Upper lobe of right lung (tissue), 1 donor: ENCODE measurements at places on chromosomes 5 and 9. TPM values are rescaled to one million over a fixed set of nuclear protein-coding genes. Genes with fewer than 3 reads are reported as not detected.

- peaks cover 21% of the 10 kb centered on the region for H3K36me3 ChIP-seq
- no peaks in the 10 kb centered on the region for H3K27me3 ChIP-seq
- DNase-seq, result no peak
- no peaks in the 10 kb centered on the region for H3K4me1 ChIP-seq
- no peak overlapping the region for H3K4me3 ChIP-seq
These were observed 30.7 kb downstream of the INVS start for GRCh38 chr9:100129772-100130171.

SPRY4 gene
- 89.8 TPM for total RNA-seq

- no peak overlapping the region for H3K4me3 ChIP-seq
- H3K4me1 ChIP-seq, result peaks cover 5% of the 10 kb centered on the region
- H3K36me3 ChIP-seq, result no peaks in the 10 kb centered on the region
- peak overlapping the region; percentile 28 for H3K27ac ChIP-seq
- no peaks in the 10 kb centered on the region for H3K27me3 ChIP-seq
- no peak for DNase-seq
These were observed 86.7 kb upstream of the ALDH1A1 start for GRCh38 chr9:73039271-73040263.

- no peaks in the 10 kb centered on the region for H3K36me3 ChIP-seq
- no peak overlapping the region for H3K4me3 ChIP-seq
- H3K27me3 ChIP-seq, result no peaks in the 10 kb centered on the region
These were observed 75.0 kb upstream of the FCN1 start for GRCh38 chr9:134992755-134993124.

- H3K27ac ChIP-seq, result no peak overlapping the region
- no peaks in the 10 kb centered on the region for H3K27me3 ChIP-seq
- no peak overlapping the region for H3K4me3 ChIP-seq
- no peaks in the 10 kb centered on the region for H3K4me1 ChIP-seq
These were observed 76.7 kb downstream of the TRIM32 start for GRCh38 chr9:116763770-116764169.

SCGB3A1 gene
- 86.9 TPM for total RNA-seq

- H3K4me1 ChIP-seq, result no peaks in the 10 kb centered on the region
- no peaks in the 10 kb centered on the region for H3K36me3 ChIP-seq
- H3K27ac ChIP-seq, result no peak overlapping the region
- H3K27me3 ChIP-seq, result no peaks in the 10 kb centered on the region
These were observed 233.8 kb downstream of the SEMA6A start for GRCh38 chr5:116340799-116341198.

FOXD4L6 gene
- total RNA-seq, result not detected

GRCh38 chr9:135108831-135109510 lies 21.5 kb downstream of the OLFM1 start:
- no peak overlapping the region for H3K4me3 ChIP-seq
- H3K27ac ChIP-seq, result no peak overlapping the region
- H3K36me3 ChIP-seq, result no peaks in the 10 kb centered on the region
- DNase-seq, result no peak

C1QTNF2 gene
- 2.2 TPM for total RNA-seq

GCNT4 gene
- total RNA-seq, result 2.8 TPM

DNA sequence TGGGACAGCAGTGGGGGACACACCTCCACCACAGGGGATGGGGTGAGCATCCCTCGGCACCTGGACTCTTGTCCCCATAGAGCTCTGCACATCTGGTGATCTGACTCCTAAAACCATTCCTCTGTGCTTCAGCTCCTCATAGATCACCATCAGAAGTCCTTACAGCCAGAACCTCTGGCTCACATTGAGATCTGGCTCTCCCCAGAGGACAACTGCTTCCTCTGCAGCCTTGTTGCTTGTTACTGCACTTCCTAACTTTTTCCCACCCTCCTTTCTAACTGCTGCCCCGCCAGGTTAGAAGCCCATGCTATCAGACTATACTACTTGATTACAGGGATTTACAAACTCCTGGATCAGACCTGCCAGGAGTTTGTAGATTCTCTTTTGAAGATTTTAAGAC lies 64.5 kb downstream of the ARSB start:
- no peaks in the 10 kb centered on the region for H3K27me3 ChIP-seq
- no peak overlapping the region for H3K27ac ChIP-seq
- DNase-seq, result no peak
- no peak overlapping the region for H3K4me3 ChIP-seq
- no peaks in the 10 kb centered on the region for H3K36me3 ChIP-seq
- no peaks in the 10 kb centered on the region for H3K4me1 ChIP-seq

DNA sequence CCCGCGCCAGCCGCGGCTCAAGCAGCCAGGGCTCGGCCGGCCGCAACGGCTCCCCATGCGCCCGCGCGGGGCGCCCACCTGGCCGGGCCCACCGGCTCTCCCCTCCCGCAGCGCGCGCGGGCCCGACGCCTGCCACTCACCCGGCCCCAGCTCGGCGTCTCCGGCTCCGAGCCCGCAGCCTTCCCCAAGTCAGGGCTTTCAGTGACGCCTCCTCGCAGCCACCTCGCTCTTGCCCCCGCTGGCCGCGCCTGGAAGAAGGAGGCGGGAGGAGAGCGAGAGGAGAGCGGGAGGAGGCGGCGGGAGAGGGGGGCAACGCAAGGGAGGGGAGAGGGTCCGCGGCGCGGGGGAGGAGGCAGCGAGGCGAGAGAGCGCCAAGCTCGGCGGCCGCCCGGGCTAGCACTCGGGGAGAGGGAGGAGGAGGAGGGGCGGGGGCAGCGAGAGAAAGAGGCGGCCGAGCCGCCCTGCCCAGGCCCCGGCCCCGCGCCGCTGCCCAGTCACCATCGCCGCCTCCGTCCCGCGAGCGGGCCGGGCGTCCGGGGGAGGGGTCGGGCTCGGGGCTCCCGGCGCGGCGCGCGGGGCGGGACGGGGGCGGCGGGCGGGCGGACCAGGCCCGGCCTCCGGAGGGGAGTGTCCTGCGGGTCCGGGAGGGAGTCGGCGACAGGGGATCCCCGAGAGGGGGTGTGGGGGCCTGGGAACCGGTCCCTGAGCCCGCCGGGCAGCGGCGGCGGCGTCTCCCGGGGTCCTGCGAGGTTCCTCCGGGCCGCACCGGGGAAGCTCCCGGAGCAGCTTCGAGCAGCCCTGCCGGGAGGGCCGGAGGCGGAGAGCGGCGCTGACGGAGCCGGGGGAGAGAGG lies at the start of gene LHFPL2:
LHFPL2 (minus strand) TSS at position 414 of the 852 bp plus-strand sequence. CDS start 138,559 bp downstream, outside the sequence.
- H3K27ac ChIP-seq, result peak within 1 kb of the TSS; percentile 78
- H3K4me3 ChIP-seq, result peak within 1 kb of the TSS; percentile 74
- H3K27me3 ChIP-seq, result no peaks in the 10 kb centered on the region
- peaks cover 7% of the 10 kb centered on the region for H3K4me1 ChIP-seq
- no peaks in the 10 kb centered on the region for H3K36me3 ChIP-seq
- DNase-seq, result peak; percentile 87

- no peaks in the 10 kb centered on the region for H3K36me3 ChIP-seq
- H3K4me3 ChIP-seq, result no peak overlapping the region
- H3K27me3 ChIP-seq, result no peaks in the 10 kb centered on the region
- no peak overlapping the region for H3K27ac ChIP-seq
- H3K4me1 ChIP-seq, result peaks cover 7% of the 10 kb centered on the region
These were observed 124.9 kb upstream of the C6 start for GRCh38 chr5:41338136-41338675.

HAVCR1 gene
- not detected for total RNA-seq

- H3K36me3 ChIP-seq, result peaks cover 17% of the 10 kb centered on the region
- no peak for DNase-seq
- peak overlapping the region; percentile 72 for H3K27ac ChIP-seq
- no peaks in the 10 kb centered on the region for H3K27me3 ChIP-seq
- H3K4me3 ChIP-seq, result no peak overlapping the region
- H3K4me1 ChIP-seq, result peaks cover 19% of the 10 kb centered on the region
These were observed 13.8 kb upstream of the CTSL start for GRCh38 chr9:87711857-87712800.

- no peaks in the 10 kb centered on the region for H3K4me1 ChIP-seq
- H3K4me3 ChIP-seq, result no peak overlapping the region
- no peak overlapping the region for H3K27ac ChIP-seq
- no peak for DNase-seq
- no peaks in the 10 kb centered on the region for H3K36me3 ChIP-seq
- H3K27me3 ChIP-seq, result peaks cover 5% of the 10 kb centered on the region
These were observed 284.2 kb downstream of the NSG2 start for GRCh38 chr5:174329738-174330137.

LSM11 gene
- 3.0 TPM for total RNA-seq

DOCK8 gene
- 83.4 TPM for total RNA-seq

FAT2 gene
- 0.41 TPM for total RNA-seq

DNA sequence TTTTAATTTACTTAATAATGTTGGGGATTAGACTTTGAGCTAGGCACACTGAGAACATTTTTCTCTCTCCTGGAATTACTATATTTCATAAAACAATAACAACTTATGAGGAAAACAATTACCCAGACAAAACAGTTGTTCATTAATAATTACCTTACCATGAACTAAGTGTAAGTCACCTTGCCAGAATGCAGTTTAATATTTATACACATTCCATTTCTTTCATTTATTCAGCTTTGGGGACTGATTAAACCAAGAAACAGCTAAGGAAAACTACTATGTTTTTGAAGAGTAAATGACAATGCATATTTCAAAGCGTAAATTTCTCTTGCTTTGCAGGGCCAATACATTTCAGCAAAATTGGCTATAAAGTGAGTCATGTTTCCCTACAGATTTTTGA lies 616.2 kb downstream of the PRELID2 start:
- no peak overlapping the region for H3K4me3 ChIP-seq
- H3K4me1 ChIP-seq, result no peaks in the 10 kb centered on the region
- H3K27ac ChIP-seq, result no peak overlapping the region

DNA sequence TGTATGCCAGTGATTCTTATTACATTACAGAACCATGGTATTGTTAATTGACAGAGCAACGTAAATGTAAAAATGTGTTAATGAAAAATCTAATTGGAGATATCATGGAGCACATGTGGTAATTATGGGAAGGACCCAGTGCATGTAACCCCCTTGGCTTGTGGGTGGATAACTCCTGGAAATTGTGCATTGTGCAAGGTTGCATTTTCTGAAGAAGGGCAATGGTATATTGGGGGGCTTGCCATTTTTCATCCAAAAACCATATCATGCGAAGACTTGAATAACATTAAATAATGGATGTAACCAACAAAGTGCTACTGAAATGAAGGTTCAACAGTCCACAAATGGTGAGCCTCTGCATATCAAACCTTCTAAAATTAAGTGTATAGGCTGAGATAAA lies 47.6 kb downstream of the BASP1 start:
- H3K4me1 ChIP-seq, result no peaks in the 10 kb centered on the region
- H3K4me3 ChIP-seq, result no peak overlapping the region
- no peak overlapping the region for H3K27ac ChIP-seq
- no peaks in the 10 kb centered on the region for H3K36me3 ChIP-seq
- H3K27me3 ChIP-seq, result no peaks in the 10 kb centered on the region
